ENCODE measurements at places on chromosomes 16 and 17.
A peak's percentile ranks its signal among the peaks of the same experiment; 100 is the strongest.

- DNase-seq = no peak
Observed at GRCh38 chr16:17474572-17474971, 3.8 kb upstream of the XYLT1 start.

DNA sequence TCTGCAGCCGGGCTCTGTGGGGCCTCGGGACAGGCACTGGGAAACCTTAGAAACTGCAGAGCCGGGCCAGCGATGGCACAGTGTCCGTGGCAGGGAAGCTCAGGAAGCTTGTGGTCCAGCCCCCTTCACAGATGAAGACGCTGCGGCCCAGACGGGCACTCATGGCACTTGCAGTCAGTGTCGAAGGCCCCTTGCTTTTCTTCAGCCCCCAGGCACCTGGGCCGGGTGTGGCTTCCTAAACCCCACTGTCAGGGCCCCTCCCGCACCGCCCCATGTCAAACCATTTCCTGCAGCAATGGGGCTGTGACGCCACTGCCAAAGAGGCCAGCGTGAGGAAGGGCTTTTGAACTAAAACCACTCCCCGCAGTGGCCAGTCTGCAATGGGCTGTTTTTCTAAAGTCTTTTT is 164.0 kb downstream of the LAT start:
- no peak for DNase-seq

DNA sequence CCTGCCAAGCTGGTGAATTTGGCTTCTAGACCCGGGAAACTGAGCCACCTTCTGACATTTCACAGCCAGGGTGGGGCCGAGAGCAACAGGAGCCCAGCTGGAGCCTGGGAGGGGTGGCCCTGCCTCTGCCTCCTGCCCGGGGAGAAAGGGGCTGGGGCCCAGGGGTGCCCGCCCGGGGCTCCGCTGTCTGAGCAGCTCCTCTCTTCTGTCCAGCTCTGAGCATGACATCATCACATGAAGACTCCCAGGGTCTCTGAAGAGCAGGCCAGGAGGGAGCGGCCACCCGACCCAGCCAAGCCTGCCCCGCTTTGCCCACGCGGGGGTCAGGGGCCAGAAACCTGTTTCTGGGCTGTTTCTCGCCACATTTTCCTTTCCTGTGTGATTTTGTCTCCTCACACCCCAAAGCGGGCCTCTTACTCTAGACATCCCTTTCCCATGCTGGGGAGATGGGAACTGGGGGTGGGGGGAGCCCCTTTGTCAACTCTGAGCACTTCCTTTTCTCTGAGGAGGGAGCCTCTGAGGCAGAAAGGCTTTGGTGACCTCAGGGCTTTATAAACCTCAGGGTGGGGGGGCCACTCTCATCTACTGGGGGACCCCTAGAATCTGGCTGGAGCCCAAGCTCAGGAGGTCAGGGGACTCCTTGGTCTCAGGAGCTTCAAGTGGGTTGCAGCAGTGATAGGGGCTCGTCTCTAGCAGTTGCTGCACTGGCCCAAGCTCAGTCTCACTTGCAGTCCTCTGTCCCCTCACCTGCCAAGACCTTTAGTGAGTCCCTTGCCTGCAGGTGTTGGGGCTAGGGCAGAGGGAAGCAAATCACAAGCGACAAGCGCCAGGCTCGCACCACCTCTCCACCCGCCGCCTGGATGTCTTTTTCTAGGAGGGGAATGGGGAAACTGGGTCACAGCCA is 7.6 kb downstream of the UBALD2 start:
- no peak for DNase-seq

- peak; percentile 76 for DNase-seq
Observed at GRCh38 chr17:8151641-8152111, 528 bp downstream of the PER1 start.

GRCh38 chr16:1812732-1813163 is 13.9 kb downstream of the HAGH start:
- DNase-seq = peak; percentile 26

- no peak for DNase-seq
Observed at GRCh38 chr17:2697611-2698162, 13.9 kb downstream of the CLUH start.

- no peak for DNase-seq
Observed at GRCh38 chr17:62925267-62925836, 40.7 kb upstream of the TANC2 start.

GRCh38 chr16:31695667-31696066 is 168.0 kb downstream of the AHSP start:
- no peak for DNase-seq

Measured in muscle of back (tissue), 13 donors.